Forelimb muscle (tissue), 1 donor: ENCODE measurements at places on chromosomes 4 and X.
A peak's percentile ranks its signal among the peaks of the same experiment; 100 is the strongest.

- no peak for DNase-seq
Observed at GRCh38 chr4:169305651-169306050, 34.9 kb upstream of the SH3RF1 start.

GRCh38 chr4:128225148-128225547 is 62.5 kb downstream of the PGRMC2 start:
- no peak for DNase-seq

DNA sequence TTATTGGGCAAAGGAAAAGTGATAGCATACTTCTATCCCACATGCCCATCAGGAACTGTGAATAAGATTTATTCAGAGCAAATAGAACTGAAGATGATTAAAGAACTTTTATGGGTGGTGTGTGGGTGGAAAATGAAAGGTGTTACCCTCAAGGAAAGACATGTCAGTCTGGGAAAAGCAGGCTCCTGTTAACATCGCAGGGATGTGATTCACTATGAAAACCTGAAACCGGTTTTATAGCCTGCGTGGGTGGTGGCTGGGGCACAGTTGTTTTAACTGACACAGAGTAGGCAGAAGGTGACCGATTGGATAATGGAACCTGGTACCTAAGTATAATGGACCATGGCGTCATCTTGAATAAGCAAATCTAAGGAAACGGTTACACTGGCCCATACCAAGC is 61.3 kb upstream of the CASK start:
- DNase-seq: no peak

GRCh38 chrX:258291-259040 is 22.7 kb upstream of the PLCXD1 start:
- no peak for DNase-seq

GRCh38 chr4:47184083-47184482 is 152.7 kb downstream of the GABRB1 start:
- no peak for DNase-seq

- DNase-seq: no peak
Observed at GRCh38 chr4:150038335-150039076, 39.7 kb upstream of the DCLK2 start.

- no peak for DNase-seq
Observed at GRCh38 chrX:134502686-134503085, 42.7 kb downstream of the HPRT1 start.

GRCh38 chr4:146550161-146550560 is 28.4 kb upstream of the SLC10A7 start:
- no peak for DNase-seq

DNA sequence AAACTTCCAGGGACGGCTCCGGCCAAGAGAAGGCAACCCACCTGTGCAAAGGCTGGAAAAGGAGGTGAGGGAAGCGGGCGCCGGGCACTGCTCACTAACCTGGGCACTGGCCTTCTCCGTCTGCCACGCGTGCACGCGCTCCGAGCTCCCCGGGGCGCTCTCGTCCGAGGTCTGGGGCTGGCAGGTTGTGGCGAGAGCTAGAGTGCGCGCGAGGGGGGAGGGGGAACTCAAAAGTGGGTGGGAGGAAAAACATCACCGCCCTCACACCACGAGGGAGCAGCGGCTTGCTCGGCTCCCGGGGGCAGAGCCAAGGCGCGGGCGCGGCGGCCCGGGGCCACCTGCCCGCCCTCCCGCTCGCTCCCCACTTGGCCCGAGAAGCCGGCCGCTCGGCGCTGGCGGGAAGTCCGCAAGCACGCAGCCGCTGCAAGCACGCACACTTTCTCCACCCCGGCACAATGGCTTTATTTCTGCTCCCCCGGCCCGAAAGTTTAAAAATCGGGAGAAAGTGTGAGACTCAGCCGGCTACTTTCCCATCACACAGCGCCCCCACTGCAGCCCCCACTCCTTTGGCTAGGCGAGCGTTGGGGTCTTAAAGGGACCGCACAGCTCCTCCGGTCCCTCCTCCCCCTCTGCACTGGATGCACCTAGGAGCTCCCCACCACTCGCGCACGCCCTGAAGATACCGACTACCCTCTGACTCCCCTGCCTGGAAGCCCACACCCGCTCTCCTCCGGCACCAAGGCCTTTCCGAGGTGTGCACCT is at the start of gene CHRDL1:
Gene CHRDL1, minus strand, starts transcription at position 173 of the 762 bp plus-strand sequence. CDS start 3,636 bp downstream, outside the sequence.
- DNase-seq: no peak

DNA sequence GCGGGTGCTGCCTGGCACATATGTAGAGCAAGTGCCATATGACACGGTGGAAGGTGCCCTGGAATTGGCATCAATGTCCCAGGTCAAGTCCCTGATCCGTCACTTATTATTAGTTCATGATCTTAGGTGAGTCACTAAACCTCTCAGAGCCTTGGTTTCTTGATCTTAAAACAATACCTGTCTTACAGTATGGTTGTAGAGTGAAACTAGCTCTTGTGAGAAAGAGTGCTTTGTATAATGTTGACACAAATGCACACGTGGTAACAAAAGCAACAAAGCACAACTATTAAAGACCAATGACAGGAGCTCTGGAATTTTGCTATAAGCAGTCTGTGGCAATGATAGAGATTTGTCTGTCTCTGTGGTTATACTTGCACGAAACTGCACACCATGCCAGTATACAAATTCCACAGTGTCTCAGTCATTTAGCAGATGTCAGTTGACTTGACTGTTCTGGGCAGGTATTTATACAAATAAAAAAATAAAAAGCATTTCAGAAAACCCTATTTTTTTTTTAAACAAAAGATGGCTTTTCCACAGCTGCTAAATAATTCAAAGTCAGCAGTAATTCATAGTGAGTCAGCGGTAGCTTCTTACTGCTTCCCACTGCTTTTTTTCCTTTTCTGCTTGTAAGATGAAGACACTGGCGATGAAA is 19.7 kb upstream of the ACSL1 start:
- DNase-seq: no peak

GRCh38 chr4:15164571-15164970 is 162.3 kb downstream of the CPEB2 start:
- no peak for DNase-seq

DNA sequence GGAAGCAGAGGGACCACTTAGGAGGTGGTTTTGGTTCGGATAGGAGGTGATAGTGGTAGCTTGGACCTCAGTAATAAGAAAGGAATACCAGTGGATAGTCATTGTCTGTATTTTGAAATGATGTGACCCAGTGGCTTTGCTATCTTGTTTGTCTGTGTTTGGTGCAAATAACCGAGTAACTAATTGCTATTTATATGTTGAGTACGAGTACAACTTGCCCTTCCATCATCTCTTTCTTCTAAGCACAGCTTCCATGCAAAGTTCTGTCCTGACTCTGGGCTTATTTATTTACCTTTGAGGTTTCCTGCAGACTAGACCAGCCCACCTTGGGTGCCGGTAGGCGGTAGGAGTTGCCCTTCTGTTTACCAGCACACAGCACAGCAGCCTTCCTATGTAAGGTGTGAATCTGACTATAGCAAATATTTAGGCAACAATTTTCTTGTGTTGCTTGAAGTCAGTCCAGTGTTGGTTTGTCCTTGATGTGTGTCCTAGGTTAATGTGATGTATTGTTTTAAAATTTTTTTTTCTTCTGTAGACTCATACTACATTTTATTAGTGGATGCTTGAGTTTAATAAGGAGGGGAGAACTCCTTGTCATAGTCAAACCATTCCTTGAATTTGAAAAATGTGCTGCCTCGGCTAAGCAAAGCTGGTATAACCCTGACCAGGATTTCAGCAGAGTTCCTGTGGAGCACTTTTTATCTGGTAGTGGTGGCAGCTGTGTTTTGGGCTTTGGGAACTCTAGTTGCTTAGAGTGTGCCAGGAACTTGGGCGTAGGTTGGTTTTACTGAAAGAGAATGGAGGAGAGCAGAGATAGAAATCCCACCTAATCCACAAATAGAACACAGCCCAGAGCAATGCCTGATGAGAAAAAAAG is 21.9 kb downstream of the PTTG2 start:
- DNase-seq: no peak

- no peak for DNase-seq
Observed at GRCh38 chr4:88097301-88097700, 61.1 kb downstream of the ABCG2 start.

GRCh38 chrX:57674861-57675260 is 5.2 kb downstream of the NLRP2B start:
- no peak for DNase-seq

- no peak for DNase-seq
Observed at GRCh38 chr4:8149664-8150063, 8.9 kb downstream of the ABLIM2 start.

DNA sequence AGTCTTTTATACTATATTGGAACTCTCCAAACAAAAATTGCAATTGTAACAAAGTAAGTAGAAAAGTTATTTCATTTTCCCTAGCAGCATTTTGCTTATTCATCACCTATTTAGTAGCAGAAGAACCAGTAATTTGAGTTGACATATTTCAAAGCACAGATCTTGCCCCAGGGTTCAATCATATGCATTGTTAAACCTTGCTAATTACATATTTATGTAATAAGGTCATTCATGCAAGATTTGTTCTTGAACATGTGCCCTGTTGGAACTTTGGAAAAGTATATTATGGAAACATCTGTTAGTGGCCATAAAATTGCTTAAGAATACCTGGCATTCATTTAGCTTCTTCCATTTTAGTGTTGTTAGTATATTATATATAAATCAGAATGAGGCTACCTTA is 191.7 kb downstream of the TLL1 start:
- DNase-seq: peak; percentile 17

DNA sequence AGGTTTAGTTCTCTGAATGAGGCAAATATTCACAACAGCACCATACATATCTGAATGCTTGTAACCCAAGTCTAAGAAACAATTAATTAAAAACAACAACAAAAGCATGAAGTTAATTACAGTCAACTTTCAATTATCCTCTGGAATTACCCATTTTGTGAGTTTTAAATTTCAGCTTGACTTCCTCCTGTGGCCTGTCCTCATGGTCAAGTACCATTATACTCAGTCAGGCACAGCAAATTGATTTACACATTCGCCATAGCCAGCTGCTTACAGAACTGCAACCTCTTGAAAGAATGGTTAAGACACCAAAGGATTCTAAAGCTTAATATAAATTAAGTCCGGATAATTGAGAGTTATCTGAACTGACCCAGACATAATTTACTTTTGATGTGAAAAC is 306.5 kb downstream of the CAMK2D start:
- DNase-seq: no peak

DNA sequence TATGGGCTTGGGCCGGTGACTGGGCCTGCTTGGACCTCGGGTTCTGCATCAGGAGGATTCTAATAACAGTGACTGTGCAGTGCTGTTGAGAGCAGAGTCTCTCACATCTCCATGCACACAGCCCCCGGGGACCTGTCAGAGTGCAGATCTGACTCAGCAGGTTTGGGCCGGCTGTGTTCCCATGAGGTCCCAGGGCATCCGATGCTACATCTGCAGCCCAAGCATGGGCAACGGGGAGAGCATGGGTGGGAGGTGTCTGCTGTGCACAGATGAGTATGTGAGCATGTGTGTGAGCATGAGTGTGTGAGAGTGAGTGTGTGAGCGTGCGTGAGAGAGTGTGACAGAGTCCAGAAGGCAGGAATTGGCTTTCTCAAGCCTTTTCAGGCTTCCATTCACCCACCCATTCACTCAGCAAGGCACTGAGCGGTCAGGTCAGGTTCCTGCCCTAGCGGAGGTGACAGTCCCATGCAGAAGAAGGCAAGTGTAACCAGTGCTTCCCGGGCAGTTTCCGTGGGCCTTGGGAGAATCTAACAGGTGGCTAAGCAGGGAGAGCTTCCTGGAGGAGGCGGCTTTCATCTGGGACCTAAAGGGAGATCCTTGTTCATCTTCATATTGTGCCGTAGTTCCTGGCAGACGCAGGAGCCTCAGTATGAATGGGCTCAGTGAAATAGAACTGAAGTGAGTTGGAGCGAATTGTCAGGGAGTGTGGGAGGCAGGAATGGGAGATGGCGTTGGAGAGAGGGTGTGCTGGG is 62.6 kb downstream of the SORCS2 start:
- no peak for DNase-seq

GRCh38 chrX:140064993-140065392 is 99.7 kb upstream of the CXorf66 start:
- DNase-seq: no peak

GRCh38 chrX:106950381-106950780 is 30.2 kb downstream of the CLDN2 start:
- DNase-seq: no peak

GRCh38 chr4:102533348-102533747 is 32.2 kb downstream of the NFKB1 start:
- DNase-seq: no peak

DNA sequence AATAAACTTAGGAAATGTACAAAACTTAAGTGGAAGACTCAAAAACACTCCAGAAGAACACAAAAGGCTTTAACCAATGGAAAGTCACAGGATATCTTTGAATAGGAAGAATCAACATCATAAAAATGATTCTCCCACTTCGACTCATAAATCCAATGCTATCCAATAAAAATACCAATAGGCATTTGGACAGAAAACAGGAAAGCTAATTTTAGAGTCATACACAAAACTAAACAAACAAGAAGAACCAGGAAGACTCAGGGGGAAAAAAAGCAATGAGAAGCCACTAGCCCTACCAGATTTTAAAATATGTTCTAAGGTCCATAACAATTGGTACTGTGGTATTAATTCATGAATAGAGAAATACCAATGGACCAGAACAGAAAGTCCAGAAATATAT is 28.2 kb downstream of the SLC9A7 start:
- DNase-seq: no peak

- no peak for DNase-seq
Observed at GRCh38 chr4:71980976-71981375, 50.8 kb upstream of the NPFFR2 start.

DNA sequence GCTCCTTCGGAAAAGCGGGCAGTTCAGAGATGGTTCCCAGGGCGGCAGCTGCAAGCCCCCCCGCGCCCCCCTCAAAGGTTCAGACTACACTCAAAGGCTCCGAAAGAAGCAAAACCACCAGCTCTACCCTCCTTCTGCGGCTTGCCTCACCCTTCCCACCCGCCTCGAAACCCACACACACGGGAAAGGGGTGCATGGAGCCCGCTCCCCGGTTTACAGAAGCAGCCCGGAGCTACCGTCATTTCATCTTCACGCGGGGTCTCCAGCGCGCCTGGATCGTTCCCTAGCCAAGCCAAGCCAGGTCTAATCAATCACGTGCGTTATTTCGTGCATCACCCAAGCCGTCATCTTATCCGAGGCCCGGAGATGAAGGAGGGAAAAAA is 1.2 kb downstream of the NLGN4X start:
- no peak for DNase-seq

DNA sequence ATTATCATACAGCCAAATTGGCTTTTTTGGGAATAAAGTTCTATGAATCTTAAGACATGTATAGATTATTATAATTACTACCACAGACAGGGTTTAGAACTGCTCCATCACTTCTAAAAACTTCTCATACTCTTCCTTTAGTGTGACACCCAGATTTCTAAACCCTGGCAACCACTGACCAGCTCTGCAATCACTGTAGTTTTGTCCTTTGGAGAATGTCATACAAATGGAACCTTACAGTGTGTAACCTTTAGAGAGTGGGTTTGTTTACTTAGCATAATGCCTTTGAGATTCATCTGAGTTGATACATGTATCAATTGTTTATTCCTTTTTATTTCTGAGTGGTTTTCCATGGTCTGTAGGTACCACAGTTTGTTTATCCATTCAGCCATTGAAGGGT is 95.0 kb downstream of the TMEM164 start:
- DNase-seq: no peak

- DNase-seq: no peak
Observed at GRCh38 chr4:9893329-9894108, 112.1 kb downstream of the DRD5 start.

- no peak for DNase-seq
Observed at GRCh38 chr4:5854929-5855328, 38.0 kb downstream of the CRMP1 start.

GRCh38 chr4:7457201-7458065 is 22.7 kb upstream of the PSAPL1 start:
- no peak for DNase-seq

- no peak for DNase-seq
Observed at GRCh38 chr4:90922174-90922573, 795.0 kb downstream of the CCSER1 start.

GRCh38 chr4:7356667-7357310 is 77.9 kb downstream of the PSAPL1 start:
- no peak for DNase-seq
